ENCODE measurements at places on chromosomes 6 and 20.

- H3K4me1 ChIP-seq, result peaks cover 12% of the 10 kb centered on the region
- no peaks in the 10 kb centered on the region for H3K27me3 ChIP-seq
- H3K4me3 ChIP-seq, result no peak overlapping the region
- DNase-seq, result peak; percentile 31
- H3K36me3 ChIP-seq, result no peaks in the 10 kb centered on the region
Measured at GRCh38 chr6:11111769-11112437, 378 bp upstream of the ERVFRD-1 start.

DNA sequence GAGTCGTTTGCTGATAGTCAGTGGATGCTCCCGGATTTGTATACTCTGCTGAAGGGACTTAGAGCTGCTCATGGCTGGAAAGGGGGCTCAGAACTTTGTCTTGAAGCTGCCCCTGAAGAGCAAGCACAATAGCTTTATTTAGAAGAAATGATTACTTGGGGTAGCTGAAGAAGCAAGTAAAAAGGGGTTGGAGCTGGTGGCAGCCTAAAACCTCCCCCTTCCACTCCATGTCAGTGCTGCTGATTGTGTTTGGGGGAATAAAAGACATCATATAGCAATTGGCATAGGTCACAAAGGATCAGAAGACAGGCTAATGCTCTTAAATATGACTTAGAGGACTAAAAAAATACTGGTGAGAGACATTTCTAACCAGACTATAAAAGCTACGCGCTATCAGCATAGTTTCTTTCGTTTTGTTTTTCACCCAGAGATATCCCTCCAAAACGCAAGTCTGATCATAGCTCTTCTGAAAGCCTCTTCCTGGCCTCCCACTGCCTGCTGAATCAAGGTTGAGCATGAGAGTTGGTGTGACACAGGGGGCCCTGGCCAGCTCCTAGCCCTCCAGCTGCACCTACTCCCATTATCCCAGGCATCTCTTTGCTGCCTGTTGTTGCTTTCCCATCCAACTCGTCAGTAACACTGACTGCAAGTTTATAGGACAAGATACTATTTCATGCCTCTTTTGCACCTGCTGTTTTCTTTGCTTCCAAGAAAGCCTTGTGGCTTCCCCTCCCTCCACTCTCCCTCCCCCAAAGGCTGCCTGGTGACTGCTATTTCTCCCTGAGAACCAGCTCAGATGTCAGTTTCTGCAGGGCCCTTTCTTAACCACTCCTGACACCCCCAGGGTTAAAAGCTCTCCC is 33.9 kb upstream of the SGK1 start:
- peaks cover 3% of the 10 kb centered on the region for H3K4me1 ChIP-seq
- no peak for DNase-seq
- H3K27ac ChIP-seq, result no peak overlapping the region
- no peak overlapping the region for H3K4me3 ChIP-seq
- no peaks in the 10 kb centered on the region for H3K36me3 ChIP-seq

DNA sequence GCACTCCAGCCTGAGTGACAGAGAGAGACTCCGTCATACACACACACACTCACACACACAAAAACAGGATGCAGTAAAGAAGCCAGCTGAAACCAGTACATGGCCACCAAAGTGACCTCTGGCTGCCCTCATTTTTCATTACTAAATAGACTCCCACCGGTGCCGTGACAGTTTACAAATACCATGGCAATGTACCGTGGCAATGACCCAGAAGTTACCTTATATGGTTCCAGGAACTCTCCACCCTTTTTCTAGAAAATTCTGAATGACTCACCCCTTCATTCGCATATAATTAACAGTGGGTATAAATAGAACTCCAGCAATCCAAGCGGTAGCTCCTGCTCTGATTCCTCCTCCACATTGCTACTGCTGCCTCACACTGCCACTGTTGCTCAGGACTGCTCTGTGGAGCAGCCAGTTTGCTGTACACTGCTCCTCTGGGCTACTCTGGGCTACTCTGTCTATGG is 57.7 kb downstream of the SNX5 start:
- no peak overlapping the region for H3K27ac ChIP-seq
- no peaks in the 10 kb centered on the region for H3K4me1 ChIP-seq
- peak; percentile 18 for DNase-seq

- H3K27ac ChIP-seq, result no peak overlapping the region
- DNase-seq, result no peak
- no peak overlapping the region for H3K4me3 ChIP-seq
- H3K4me1 ChIP-seq, result peaks cover 59% of the 10 kb centered on the region
- no peaks in the 10 kb centered on the region for H3K27me3 ChIP-seq
- H3K36me3 ChIP-seq, result no peaks in the 10 kb centered on the region
Measured at GRCh38 chr6:159978291-159979135, 9.6 kb downstream of the IGF2R start.

- DNase-seq, result no peak
- H3K4me3 ChIP-seq, result no peak overlapping the region
- H3K27ac ChIP-seq, result no peak overlapping the region
- H3K36me3 ChIP-seq, result no peaks in the 10 kb centered on the region
- no peaks in the 10 kb centered on the region for H3K27me3 ChIP-seq
Measured at GRCh38 chr6:36807750-36808149, 31.5 kb downstream of the CPNE5 start.

All from CD14-positive monocyte (primary cell).